ENCODE measurements at places on chromosomes 6 and 20.
A peak's percentile ranks its signal among the peaks of the same experiment; 100 is the strongest.

GRCh38 chr6:166245148-166245547 lies 63.0 kb downstream of the PRR18 start:
- no peak for DNase-seq

DNA sequence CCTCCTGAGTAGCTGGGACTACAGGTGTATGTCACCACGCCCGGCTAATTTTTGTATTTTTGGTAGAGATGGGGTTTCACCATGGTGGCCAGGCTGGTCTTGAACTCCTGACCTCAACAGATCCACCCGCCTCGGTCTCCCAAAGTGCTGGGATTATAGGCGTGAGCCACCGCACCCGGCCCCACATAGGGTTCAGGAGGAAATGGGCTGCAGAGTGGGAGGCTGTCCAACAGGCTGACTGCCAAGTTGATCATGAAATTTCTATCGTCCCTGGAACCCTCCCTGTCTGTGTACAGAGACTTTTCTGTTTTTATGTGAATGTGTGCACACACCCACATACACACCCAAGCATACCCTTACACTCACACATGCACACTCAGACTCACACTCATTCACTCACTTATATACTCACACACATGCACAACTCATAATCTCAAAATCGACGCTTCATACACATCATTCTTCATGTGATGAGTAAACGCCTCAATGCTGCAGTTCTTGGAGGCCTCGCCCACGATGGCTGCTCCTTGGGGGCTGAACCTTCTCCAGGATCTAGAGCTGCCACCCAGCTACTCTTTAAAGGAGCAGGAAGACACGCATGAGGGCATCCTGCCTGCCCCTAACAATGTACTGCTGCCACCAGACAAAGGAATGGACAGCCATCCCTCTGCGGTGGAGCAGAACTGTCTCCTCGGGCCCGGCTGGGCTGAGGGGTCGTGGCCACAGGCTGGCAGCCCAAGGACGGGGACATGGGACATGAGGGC lies 35.6 kb downstream of the SUN5 start:
- DNase-seq, result no peak

DNA sequence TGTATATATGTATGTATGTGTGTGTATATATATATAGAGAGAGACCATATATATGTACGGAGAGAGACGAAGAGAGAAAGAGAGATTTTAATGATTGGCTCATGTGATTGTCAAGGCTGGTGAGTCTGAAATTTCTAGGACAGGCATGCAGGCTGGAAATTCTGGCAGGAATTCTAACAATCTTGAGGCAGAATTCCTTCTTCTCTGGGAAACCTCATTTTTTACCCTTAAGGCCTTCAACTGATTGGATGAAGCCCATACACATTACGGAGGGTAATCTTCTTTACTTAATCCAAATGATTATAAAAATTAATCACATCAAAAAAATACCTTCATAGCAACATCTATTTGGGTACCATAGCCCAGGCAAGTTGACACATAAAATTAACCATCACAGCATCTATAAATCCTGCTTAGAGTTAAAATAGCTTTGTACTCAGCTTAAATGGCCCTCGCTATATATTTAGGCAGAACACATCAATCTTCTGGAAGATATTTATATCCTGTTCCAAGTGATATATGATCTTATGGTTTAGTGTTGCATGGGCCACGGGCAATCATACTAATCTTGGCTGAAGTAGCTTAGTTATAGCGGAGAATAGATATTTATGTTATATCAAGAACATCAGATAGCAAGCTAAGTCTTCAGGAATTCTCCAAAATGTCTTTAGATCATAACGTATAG lies 36.6 kb downstream of the ABRACL start:
- DNase-seq, result no peak

- no peak for DNase-seq
These were observed 682.8 kb downstream of the TFAP2A start for GRCh38 chr6:9732056-9732455.

- DNase-seq, result no peak
These were observed 50.8 kb upstream of the FAM83D start for GRCh38 chr20:38875175-38875993.

DNA sequence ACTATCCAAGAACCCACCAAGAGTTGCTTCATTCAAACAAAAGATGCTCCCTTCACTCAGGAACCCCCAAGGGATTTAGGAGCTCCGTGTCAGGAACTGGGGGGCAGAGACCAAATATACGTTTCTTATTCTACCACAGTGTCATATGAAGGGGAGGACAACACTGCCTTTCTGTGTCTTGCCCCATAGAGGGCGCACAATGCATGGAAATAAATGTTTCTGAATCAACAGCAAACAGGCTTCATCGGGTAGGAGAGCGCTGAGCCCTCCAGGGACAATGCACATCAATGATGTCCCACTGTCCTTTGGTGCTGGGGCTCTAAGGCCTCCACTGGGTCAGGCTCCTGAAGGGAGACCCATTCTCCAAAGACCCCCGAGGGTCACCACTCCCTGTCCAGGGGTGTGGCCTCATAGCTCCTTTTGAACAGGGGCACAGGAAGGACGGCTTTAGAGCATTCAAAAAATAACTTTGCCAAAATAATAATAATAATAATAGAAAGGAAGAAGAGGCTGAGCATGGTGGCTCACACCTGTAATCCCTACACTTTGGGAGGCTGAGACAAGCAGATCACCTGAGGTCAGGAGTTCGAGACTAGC lies 31.1 kb downstream of the PLG start:
- no peak for DNase-seq

DNA sequence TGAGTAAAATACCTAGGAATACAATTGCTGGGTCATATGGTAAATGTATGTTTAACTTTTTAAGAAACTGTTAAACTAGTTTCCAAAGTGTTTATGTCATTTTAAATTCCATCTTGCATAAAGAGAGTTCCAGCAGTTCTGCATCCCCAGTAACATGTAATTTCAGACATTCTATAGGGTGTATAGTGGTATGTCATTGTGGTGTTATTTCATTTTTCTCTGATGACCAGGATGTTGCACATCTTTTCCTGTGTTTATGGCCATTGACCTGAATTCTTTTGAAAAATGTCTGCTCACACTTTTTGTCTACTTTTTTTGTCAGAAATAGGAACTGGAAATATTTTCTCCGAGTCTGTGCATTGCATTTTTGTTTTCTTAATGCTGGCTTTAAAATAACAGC lies 128.9 kb downstream of the TMEM200A start:
- no peak for DNase-seq

DNA sequence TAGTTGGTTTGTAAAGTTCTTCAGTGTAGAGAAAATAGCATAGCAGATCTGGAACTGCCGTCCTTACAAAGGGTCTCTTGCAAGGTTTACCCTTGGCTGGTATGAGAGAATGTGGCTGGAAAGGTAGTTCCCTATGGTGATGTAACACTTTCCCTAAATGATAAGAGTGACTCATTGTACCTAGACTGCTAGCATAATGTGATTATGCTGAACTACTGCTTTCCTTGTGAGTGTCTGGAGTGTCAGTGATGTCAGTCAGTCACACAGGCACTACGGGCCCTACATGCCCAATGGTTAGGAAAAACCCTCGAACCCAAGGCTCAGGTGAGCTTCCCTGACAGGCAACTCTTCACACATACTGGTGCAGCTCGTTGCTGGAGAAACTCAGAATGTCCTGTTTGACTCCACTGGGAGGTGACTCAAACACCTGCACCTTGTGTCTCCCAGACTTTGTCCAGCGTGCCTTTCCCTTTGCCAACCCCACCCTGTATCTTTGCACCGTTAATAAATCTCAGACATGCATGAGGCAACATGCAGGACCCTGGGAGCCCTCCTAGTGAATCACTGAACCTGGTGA lies 28.4 kb upstream of the LY86 start:
- DNase-seq, result no peak

GRCh38 chr6:17591287-17591686 lies 8.8 kb upstream of the FAM8A1 start:
- DNase-seq, result no peak

DNA sequence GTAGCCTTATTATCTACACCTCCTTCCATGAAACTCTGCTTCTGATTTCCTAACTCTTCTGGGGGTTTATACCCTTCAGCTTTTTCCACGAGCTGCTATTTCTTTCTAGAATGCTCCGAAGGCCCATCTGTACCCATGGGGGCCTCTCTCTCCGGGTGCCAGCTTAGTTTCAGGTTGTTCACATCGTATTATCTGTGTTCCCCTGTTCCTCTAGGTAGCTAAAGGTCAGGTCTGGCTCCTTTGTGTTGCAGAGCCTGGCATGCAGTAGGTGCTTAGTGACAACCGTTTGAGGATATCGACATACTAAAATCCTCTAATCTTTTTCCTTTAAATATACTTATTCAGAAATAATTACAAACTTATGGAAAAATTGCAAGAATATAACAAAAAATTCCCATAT lies 73.0 kb downstream of the UST start:
- no peak for DNase-seq

DNA sequence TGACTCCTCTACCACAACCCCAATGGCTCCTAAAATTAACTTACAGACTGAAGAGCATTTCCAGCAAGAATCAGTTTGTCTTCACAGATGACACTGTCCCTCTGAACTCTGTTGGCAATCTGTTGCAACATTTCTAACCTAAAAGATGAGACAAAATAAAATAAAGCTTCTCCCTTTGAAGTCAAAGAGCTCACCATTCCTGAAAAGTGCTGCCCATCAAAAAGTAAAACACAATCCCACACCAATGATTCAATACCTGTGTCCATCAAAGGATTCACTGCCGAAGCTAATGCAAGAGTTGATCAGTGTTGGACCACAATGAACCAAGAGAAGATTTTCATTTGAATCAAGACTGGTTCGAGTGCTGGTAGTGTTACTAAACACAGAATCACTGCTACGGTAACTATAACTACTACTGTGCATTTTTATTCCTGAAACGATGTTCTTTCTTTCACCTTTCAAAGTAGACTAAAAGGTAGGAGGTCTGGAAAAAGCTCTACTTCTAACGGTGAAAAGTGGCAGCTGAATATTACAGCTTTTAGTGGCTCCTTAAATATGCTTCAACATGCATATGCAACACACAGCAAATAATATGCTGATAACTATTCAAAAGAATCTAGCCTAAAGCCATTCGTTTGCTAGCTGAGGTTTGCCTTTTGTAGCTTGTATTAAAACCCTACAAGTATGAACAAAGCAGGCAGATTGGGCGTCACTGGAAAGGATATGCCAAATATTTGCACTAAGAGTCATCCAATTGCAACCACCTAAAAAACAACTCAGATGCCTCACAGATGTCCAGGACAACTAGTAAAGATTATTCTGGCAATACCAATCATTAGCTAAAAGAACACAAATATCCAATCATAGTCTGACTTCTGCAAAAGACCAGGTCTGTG lies at the start of gene DST:
DST (minus strand) TSS at position 524 of the 896 bp plus-strand sequence.
- peak; percentile 85 for DNase-seq

DNA sequence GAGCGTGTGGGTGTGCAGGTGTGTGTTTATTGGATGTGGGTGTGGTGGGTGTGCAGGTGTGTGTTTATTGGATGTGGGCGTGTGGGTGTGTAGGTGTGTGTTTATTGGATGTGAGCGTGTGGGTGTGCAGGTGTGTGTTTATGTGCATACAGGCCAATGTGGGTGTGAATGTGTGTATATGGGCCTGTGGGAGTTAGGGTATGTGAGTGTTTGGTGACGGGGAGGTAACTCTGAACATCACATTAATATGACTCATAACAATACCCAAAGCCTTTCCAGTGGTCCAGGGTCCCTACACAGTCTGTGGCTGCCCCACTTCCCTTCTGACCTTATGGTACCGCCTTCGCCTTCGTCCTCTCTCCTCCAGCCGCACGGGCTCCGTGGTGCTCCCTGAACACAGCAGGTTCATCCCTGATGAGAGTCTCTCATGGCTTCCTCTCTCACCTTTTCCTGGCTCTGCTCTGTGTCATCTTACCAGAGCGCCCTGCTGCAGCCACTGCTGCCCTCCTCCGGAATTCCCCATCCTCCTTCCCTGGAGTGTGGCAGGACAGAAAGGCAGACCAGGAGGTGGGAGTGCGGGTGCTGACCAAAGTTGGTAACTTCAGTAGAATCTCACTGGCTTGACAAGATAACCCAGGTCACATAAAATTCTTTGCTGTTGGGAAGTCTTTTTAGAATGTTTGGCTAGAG lies 80.0 kb downstream of the SLC2A10 start:
- DNase-seq, result no peak

DNA sequence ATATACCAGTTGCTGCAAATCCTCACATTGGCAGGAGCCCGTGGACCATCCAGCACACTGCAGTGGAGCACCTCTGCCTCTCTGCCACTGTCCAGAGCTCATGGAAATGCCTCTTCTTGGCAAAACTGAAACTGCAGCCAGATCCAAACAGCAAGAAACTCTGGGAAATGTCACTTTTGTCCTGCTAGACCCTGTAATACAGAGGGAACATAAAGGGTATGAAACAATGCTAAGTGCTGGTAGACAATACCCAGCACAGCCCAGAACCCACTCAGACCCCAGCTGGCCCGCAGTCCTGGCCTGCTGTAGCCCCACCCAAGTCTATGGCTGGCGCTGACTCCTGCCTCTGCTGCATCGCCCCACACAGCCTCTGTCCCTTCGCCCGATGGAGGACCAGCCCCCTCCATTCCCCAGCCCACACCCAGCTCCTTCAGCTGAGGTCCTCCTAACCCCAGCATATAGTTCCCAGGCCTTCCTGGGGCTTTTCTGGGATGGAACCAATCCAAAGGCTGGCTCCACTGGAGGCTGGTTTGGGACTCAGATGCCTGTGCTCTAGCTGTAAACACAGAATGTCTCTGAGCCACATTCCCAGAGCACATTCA lies 242.5 kb downstream of the LRFN2 start:
- DNase-seq, result no peak

DNA sequence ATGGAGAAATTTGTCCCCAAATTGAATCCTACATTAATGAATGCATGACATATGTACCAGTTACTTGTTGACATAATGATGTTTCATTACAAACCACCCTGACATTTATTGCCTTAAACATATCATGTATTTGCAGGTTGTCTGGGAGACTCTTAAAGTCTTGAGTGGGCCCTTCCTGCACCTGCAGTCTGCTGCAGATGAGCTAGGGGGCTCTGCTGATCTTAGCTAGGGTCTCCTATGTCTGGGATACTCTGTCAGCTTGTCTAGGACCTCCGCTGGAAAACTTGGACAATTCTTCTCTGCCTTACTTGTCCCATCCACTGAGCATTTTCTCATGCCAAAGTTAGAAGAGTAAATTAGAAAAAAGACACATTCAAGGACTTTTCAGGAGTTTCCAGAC lies 581.6 kb downstream of the HAO1 start:
- no peak for DNase-seq

DNA sequence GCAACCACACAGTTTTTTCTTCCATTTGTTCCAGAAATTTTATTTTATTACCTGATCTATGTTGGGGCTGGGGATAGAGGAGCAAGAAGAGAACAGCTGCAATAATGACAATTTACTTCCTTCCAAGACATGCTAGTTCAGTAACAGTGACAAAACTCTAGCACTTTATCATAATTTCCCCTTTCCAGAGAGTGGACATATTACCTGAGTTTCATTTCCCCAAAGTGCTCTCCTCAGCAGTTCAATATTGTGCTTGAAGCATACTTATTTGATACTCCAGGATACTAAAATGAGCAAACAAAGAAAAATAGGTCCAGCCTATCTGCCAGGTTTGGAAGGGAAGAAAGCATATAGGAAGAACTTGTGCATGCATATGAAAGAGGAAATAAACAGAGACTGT lies 157.7 kb downstream of the ID4 start:
- DNase-seq, result no peak

DNA sequence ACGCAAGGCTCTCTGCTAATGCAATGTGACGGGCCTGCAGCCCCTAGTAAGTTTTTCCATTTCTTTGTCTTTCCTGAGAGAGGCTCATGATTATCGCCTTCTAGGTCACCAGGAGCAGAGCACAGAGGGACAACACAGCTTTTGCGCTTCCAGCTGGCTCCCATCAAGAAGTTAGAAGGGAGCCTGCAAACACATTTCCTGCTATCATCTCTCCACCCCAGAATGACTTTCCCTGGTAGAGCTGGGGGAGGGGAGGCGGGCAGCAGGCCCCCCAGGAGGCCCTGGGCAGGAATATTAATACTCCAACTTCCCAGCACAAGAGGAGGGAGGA lies 35.7 kb upstream of the CCDC167 start:
- DNase-seq, result no peak

Data from keratinocyte (primary cell).